ENCODE measurements at places on chromosomes 4 and X.

DNA sequence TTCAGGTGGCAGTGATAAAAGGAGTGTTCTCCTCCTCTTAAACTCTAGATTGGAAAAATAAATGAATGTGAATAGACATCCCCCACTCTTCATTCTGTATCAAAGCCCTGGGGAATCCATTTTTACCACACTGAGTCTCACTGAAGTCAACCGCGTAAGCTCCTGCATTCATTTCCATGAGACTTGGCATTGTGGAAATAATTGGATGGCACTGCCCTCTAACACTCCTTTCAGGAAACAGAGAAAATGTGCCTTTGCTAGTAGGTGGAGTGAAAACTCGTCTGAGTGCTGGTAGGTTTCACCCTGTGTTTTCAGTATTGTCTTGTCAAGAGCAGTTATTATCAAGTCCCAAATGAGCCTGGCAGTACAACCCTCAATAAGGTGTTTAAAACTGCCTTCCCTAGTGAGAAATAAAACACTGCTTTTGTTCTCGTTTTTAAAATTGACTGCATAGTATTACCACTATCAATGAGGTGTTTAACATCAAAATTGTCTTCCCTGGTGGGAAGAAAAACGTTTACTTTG is 9.7 kb upstream of the CDKN2AIP start:
- DNase-seq: no peak

DNA sequence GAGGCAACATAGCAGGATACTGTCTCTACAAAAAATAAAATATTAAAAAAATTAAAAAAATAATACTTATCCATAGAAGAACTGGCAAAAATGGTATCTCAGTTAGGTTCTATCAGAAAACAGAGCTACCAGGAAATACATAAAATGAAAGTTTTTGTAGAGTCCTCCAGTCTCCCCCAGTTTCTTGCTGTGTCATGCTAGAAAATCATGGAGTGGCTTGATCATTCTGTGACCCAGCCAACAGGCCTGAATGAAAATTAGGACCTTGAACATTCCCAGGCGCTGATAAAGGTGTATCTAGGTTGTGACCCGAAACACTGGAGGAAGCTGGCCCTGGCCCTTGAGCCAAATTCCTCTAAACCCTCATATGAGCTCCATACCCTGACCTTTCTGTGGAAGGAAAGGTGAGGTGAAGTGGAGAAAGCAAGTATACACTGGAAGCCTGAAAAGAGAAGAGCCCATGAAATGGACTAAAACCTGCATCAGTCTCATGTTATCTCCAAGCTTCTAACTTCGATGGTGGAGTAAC is 652 bp downstream of the SMIM9 start:
- DNase-seq: no peak

GRCh38 chr4:86376850-86377249 is 17.0 kb upstream of the MAPK10 start:
- DNase-seq: no peak

- DNase-seq: no peak
Observed at GRCh38 chrX:10089378-10089795, 67.4 kb upstream of the CLCN4 start.

DNA sequence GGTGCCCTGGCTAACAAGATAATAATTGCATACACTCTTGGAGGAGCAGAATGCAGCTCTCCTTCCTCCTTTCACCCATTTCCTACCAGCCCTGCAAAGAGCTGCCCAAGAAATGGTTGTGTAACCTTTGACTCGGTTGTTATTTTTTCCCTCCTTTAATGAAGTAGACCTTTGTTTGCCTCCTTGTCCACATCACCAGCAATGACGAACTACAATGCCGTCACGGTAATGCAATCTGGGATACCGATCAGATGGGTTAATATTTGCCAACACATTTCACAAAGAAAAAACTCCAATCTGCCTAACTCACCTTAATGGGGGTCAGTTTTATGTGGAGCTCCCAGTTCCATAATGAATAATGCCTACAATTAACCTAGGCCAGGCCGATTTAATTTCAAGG is 32.0 kb downstream of the GPRIN3 start:
- DNase-seq: no peak

DNA sequence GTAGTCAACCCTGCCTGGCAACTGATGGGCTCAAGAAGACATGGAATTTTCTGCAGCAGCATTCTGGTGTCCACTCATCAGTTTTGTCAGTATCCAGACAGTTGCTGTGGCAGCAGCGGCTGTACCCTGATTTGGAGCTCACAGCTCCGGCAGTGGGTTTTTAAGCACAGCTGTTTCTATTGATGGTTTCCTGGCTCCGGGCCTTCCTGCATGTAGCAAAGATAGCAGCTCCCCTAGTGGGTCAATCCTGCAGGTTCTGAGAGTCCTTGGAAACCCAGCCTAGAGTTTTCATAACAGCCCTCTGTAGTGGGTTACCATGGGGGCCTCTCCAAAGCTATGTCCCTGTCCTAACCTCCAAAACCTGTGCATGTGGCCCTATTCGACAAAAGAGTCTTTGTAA is 84.0 kb upstream of the ATP6AP2 start:
- DNase-seq: no peak

DNA sequence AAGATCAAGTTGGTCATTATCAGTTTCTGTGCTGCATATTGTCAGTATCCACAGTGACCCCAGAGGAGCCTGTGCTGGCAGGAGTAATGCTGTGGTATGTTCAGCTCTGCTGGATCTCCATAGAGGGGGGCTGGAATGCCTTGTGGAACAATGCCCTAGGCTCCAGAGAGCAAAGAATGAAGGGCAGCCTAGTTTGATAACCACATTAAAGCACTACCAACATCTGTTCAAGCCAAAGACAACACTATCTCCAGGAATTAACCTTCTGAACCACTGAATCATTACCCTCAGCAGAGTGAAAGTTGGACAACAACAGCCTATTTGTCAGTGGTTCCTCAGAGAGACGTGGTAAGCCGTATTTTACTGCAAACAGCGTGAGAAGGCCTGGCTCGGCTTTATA is 192.3 kb upstream of the CXorf66 start:
- DNase-seq: no peak

Data from stimulated activated CD8-positive, alpha-beta memory T cell treated with anti-CD3 and anti-CD28 coated beads, Interleukin-15, amount 100 ng/mL, for 24 hours (primary cell).